Glutamatergic neuron (in vitro differentiated cells): ENCODE measurements at places on chromosomes 5 and 9.

DNA sequence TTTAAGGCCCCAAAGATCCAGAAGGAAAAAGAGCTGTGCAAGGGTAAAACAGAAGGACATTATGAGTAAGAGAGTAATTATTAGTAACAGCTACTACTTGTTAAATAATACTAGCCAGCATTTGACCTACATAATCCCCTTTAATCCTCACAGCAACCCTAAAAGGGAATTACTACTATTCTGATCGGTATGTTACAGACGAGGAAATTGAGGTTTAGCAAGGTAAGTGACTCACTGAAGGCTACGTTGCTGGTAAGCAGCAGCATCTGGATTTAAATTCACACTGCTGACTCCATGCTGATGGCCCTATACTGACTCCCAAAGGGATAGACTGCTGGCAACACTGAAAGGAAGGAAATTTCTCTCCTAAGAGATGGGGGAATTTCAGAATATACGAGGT, 3.7 kb upstream of the FSD1L start:
- DNase-seq, result no peak

- DNase-seq, result no peak
Measured at GRCh38 chr9:29945012-29945411, 2371.7 kb upstream of the C9orf72 start.

DNA sequence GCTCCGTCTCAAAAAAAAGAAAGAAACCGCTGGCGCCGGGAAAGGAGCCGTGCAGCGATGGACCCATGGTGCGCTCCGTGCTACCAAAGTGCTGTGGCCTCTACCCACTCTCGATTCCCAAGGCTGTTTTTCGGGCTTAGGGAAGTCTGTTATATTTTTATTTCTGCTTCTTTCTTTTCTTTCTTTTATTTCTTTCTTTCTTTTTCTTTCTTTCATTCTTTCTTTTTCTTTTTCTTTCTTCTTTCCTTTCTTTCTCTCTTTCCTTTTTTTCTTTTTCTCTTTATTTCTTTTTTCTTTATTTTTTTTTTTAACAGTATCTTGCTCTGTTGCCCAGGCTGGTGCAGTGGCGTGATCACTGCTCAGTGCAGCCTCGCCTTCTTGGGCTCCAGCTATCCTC, 87.5 kb downstream of the ANXA2R start:
- no peak for DNase-seq

DNA sequence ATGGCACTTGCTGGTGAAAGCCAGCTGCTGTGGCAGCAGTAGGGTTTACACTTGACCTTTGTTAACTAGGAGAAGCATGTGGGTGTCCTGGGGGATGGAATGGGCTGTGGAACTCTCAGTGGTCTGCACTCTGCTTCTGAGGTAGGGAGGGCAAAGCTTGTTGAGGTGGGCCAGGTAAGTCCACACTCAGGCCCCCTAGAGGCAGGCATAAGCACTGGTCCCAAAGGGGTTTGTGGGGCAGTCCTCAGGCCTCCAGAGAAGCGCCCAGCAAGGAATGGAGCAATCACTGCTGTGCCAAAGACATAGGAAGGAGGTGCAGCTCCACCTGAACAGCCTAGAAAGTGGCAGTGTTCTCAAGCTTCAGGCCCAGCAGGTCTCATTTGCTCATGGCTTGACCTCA, 34.7 kb downstream of the INSL4 start:
- no peak for DNase-seq

GRCh38 chr9:89667726-89668125, 62.9 kb downstream of the GADD45G start:
- DNase-seq, result no peak

- no peak for DNase-seq
Measured at GRCh38 chr5:132556153-132556762, 519 bp upstream of the RAD50 start.

DNA sequence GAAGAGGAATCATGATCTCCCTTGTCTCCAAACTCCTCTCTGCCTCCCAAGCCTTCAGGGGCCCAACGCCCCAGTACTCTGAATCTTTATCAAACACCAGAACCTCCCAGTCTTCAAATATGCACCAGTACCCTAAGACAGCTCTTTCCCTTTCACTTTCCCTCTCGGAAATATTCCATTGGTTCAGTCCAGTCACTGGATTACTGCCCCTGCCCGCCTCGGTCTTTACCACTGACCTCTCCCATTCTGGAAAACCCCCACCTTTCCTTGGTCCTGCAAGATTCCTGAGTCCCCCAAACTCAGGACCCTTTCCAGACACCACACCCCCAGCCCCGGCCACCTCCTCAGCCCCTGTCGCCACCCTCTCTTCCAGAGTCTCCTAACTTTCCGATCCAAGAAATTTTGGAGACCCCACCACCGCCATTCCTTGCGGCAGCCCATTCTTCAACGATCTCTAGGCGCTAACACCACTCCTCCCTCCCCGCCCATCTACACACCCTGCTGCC, 674 bp downstream of the C5orf15 start:
- no peak for DNase-seq
